NCI-H524 treated with DMSO at 0.1 percent for 48 hours (cell line): ENCODE measurements at places on chromosomes 11 and 22.

GRCh38 chr11:122676638-122677037 lies 21.1 kb downstream of the UBASH3B start:
- DNase-seq, result no peak

GRCh38 chr11:15180212-15180792 lies 65.6 kb downstream of the INSC start:
- DNase-seq, result no peak

DNA sequence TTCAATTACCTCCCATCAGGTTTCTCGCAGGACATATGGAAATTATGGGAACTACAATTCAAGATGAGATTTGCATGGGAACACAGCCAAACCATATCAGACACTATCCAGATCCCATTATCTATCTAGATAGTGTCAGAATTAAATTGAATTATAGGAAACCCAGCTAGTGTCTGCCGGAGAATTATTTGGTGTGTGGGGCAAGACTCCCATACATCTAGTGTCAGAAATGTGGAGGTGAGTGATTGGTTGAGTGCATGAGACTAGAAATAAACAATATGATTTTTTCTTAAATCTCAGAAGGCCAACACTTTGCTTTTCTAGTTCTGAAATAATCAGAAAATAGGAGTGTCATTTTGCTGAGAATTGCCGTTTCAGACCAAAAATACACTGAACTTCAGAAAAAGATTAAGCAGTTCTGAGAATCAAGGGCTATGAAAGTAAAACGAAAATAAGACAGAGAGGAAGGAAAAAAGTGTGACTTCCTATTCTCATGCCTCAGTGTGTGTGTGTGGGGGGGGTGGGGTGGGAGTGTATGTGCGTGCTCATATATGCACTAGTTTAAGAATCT lies 21.3 kb downstream of the CASP12 start:
- DNase-seq, result no peak

- DNase-seq, result no peak
Measured at GRCh38 chr11:10338287-10338686, 33.4 kb downstream of the ADM start.

DNA sequence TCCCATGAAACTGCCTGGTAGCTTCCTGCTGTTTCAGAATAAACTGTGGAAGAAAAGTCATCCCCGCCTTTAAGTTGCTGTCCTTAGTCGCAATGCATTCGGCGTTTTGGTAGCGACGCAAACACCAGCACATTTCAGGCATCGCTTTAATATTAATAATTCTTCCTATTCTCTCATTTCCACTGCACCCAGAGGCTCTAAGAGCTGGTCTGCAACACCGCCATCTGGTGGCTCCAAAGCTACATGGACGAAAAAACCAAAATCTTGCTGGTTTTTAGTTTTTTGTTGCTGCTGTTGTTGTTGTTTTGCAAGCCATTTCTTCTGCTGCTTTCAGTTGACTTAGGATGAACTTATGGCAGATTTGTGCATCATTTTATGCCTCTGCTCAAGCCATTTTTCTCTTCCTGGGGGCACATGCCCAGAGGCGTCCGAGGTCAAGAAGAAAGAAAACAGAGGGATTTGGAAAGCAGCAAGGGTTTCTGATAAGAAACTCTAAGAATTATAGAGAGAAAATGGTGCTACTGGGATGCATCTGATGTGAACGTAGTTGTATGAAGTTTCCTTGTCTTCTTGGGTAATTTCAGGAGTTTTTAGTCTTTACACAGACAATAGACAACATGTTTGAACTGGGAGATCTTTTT lies 345.4 kb upstream of the KIRREL3 start:
- no peak for DNase-seq

- no peak for DNase-seq
Measured at GRCh38 chr11:106493751-106494150, 416.3 kb downstream of the AASDHPPT start.

DNA sequence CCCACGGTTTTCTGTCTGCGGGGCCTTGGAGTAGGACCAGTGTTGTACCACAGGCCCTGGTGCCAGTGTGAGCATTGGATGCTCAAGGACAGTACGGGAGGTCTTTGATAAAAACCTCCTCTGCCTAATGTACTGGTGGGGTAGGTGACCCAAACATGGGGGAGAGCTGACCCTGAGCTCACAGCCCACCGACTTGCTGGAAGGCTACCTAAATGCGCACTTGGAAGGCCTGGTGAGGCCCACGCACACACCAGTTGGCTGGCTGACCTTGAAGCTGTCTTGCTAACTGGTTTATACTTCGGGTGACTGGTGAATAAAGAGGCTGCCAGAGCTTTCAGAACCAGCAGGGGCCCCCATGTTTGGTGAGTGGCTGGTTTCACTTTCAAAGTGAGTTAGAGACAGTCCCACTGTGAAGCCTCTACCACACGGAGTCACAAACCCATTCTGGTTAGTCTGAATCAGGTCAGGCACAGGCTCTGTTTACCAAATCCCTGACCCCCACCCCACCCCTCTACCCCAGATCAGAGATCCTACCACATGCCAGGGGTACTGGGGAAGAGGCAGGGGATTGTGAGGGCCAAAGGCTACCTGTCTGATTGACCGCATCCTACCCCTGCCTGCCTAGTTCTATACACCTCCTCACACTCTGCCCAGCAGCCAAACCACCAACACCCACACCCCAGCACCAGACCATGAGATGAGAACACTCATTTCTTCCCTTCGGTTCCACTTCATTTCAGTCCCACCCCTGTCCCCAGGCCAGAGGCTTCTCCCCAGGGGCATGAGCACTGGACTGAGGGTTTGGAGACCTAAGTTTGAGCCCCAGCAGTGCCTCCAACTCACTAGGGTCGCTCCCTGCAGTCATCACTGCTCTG lies 12.7 kb upstream of the IL2RB start:
- no peak for DNase-seq

DNA sequence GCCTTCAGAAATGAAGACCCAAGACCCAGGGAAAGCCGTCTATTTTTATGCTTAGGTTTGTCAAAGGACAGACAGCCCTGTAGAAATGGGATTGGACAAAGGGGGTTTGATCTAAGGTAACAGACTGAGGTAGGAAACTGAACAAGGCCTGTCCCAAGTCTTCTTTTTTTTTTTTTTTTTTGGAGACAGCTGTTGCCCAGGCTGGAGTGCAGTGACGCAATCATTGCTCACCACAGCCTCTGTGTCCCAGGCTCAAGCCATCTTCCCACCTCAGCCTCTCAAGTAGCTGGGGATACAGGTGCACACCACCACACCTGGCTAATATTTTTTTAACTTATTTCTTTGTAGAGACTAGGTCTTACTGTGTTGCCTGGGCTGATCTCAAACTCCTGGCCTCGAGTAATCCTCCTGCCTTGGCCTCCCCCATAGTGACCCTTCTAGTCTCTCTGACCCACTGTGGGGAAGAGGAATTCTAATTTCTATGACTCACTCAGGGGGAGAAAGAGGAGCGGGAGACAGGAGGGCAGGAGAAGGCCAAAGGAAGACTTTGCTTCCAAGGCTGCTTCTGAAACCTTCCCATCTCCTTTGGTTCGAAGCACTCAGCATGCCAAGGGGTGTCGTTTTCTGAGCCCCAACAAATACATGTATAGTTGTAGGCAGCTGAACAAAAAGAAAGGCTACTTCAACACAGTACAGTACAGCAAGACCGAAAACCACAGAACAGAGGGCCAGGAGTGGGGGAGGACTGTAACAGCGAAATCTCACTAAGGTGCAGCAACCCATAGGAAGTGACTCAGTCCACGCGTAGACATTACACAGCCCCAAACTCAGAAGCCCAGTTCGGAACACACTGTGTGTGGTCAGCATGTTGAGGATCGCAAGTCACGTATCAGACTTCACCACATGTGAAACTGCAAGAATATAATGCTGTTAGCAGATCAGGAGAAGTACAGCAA lies 872 bp downstream of the TMA7B start:
- no peak for DNase-seq

- DNase-seq, result no peak
Measured at GRCh38 chr11:36243641-36244040, 45.6 kb downstream of the COMMD9 start.

DNA sequence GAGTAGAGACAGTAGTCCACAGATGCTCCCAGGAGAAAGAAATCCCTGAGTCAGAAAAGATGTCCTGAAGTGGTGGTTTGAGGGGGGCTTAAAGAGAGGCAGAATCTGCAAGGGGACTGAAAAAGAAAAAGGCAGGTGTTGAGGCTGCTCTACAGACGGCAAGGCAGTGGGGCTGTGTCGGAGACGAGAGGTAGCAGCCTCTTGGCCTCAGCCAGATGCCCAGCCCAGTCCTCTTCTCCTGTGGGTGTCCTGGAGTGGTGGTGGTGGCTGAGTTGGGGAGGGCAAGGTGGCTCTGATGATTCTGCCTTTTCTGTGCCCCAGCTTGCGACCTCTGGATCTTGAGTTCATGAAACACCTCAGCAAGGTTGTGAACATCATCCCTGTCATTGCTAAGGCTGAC lies 9.3 kb upstream of the WBP2NL start:
- DNase-seq, result no peak

GRCh38 chr11:118215262-118215661 lies 9.5 kb downstream of the JAML start:
- no peak for DNase-seq

DNA sequence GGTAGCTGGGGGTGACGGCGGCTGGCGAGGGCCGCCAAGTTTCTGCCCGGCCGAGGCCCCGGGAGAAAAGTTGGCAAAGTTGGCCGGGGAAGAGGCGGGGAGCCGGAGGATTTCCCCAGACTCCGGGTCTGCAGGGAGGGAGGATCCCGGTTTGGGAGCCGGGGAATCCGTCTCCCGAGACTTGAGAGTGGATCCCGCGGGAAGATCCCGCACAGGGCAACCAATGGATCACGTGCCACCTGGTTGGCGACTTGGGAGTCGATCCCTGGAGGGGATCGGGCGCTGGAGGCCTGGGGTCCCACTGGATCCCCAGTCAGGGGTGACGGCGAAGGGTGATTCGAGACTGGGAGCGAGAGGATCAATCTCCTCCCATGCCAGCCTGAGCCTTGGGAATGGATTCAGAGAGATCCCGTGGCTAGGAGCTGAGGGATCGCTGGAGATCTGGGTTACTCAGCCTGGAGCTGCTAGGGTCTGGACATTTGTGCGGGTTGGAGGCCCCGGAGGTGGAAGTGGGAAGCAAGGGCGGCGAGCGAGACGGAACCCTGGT lies 394 bp downstream of the KIAA1671 start:
- no peak for DNase-seq

GRCh38 chr22:30647536-30647935 lies 12.0 kb downstream of the SLC35E4 start:
- no peak for DNase-seq

GRCh38 chr11:70057080-70057479 lies 21.0 kb upstream of the ANO1 start:
- DNase-seq, result no peak

GRCh38 chr22:27594474-27595134 lies 207.0 kb downstream of the MN1 start:
- no peak for DNase-seq

DNA sequence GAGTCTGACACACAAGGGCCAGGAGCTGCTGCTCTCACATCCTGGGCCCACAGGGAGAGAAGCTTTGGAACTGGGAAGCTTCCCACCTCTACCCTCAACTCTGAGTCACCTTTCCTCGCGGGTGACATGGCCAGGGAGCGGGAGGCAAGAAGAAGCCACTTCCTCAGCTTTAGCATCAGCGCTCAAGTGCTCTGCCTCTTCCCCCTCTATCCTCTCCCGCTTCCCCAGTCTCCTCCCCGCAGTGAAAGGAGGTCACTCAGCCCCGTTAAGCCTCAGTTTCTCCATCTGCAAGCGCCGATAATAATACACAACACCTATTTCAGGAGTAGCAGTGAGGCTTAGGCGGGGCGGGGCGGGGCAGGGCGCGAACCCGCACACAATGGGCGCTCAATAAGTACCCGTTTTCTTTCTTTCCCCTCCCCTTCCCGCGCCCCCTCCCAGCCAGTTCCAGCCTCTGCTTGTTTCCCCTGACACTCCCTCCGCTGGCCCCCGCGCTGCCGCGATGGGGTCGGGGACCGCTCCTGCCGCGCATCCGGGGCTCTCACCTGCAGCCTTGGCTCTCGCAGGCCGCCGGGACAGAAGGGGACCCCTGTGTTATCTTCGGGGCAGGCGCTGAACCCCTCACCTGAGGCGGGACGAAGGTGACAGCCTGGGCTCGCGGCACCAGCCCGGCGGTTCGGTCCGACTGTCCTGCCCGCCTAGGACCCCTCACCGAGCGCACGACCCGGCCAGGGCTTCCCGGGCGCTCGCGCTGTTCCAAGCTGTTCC lies 892 bp downstream of the GDPD5 start:
- no peak for DNase-seq

GRCh38 chr11:7648264-7648663 lies 25.0 kb downstream of the CYB5R2 start:
- no peak for DNase-seq

DNA sequence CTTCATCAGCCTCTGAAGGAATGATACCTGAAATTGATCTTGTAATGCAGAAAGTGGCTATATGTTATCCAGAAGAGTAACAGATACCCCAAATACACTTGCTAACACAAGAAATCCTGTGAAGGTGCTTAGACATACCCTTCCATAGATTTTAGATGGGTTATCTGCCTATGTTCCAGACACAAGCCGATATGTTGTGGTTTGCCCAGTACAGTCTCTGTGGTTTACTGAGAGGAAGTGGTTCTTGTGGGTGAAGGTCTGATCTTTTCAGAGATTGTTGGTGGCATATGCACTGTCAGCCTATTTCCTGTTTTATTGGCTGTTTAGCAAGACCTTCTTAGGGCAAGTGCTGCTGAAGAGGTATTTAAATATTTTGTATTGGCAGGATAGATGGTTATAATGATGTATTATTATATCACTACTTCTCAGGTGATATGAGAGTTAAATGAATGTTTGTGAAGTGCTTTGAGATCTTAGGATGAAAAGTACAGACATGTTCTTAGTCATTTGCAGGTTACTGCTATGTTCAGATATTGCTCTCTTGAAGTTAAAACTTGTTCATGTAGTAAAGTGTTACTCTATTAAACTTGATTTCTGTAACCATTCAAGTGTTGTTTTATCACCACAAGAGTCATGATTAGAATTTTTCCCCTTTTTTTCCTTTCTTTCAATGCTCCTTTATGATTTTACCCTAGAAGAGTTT lies 8.2 kb downstream of the ARHGEF12 start:
- no peak for DNase-seq

DNA sequence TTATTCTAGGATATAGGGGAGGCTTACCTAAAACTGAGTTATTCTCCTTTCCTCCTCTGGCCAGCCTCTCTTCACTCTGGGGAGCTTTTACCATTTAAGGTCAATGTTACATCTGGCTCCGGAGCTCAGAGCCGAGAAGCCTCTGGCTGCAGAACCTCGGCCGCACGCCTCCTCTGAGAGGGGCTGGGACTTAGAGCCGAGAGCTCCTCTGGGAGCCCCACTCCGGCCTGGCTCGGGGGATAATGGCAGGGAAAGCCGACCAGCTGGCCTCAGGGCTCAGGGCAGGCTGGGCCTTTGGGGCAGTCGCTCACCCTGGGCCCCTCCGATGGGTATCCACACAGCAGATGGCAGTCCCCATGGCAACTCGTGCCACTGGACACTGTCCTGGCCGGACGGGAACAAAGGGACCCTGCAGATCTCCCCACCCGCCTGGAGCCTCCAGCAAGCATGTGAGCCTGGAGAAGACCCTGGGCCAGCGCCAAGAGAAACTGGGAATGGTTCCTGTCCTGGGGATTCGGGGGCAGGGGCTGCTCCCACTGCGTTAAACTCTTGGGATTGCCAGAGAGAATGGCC lies at the start of gene IRAG1:
Gene IRAG1, minus strand, starts transcription at position 247 of the 573 bp plus-strand sequence. Its CDS starts 153 bp downstream, at position 94.
- DNase-seq, result no peak

GRCh38 chr11:68686486-68686885 lies 2.1 kb downstream of the GAL start:
- no peak for DNase-seq

GRCh38 chr11:67099831-67100324 lies 19.2 kb upstream of the KDM2A start:
- DNase-seq, result no peak
